ENCODE measurements at places on chromosomes 1 and 21. TPM values are rescaled to one million over a fixed set of nuclear protein-coding genes. Genes with fewer than 3 reads are reported as not detected.

DNA sequence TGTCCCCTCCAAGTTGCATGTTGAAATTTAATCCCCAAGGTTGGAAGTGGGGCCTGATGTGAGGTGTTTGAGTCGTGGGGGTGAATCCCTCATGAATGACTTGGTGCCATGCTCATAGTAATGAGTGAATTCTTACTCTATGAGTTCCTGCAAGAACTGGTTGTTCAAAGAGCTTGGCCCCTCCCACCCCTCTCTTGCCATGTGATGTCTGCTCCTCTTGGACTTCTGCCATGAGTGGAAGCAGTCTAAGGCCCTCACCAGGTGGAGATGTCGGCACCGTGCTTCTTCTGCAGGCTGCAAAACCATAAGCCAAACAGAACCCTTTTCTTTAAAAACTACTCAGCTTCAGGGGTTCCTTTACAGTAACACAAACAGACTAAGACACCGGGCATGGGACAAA lies 14.3 kb downstream of the G0S2 start:
- DNase-seq = no peak

The C4BPA gene
- not detected for total RNA-seq

The CELA2B gene
- total RNA-seq = not detected

The KMO gene
- not detected for total RNA-seq

DNA sequence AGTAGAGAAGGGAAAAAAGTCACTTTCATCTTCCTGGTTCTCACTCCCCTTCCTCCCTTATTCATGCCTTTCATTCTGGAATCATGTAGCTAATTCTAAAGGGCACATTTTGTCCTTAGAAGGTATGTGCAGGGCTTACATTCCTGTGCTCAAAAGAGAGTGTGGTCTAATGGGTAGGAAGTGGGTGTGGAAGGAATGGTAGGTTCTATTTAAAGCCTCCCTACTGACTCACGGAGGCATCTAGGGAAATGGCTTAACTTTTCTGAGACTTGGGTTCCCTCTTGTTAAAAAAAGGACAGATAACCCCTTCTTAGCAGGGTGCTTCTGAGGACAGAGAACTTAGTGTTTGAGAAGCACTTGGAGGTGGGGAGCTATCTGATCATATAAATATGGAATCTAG lies 249.3 kb upstream of the DUSP10 start:
- no peak for DNase-seq

DNA sequence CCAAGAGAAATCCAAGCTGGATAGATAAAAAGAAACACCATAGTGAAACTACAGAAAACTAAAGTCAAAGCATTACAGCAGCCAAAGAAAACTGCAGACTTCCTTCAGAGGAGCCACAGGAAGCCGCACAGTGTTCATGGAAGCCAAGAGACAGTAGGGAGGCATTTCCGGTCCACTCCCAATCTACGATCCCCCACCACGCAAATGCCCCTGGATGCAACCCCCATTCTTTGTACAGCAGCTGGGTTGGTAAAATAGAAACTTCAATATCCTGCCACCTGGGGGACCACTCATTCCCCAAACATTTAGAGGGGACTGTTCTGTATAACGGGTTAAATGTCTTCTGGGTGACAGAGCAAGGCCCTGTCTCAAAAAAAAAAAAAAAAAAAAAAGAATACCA lies 43.9 kb upstream of the TSPEAR start:
- no peak for DNase-seq

The SMIM34 gene
- total RNA-seq = not detected

GRCh38 chr1:9875636-9876000 lies 34.5 kb downstream of the CTNNBIP1 start:
- no peak for DNase-seq

The KLF17 gene
- total RNA-seq = not detected

The RNF186 gene
- not detected for total RNA-seq

The TMEM240 gene
- total RNA-seq = not detected

GRCh38 chr1:55869065-55869464 lies 653.9 kb upstream of the USP24 start:
- peak; percentile 10 for DNase-seq

GRCh38 chr1:39272798-39273469 lies 68.4 kb downstream of the MACF1 start:
- DNase-seq = no peak

The ZMYND12 gene
- not detected for total RNA-seq

The LCE2C gene
- not detected for total RNA-seq

The LCE3D gene
- not detected for total RNA-seq

- DNase-seq = no peak
Measured at GRCh38 chr1:43994071-43994470, 2.7 kb downstream of the CCDC24 start.

The PGLYRP4 gene
- total RNA-seq = not detected

GRCh38 chr1:54462597-54463258 lies 56.5 kb upstream of the SSBP3 start:
- no peak for DNase-seq

- DNase-seq = no peak
Measured at GRCh38 chr1:211944733-211945500, 90.4 kb downstream of the INTS7 start.

DNA sequence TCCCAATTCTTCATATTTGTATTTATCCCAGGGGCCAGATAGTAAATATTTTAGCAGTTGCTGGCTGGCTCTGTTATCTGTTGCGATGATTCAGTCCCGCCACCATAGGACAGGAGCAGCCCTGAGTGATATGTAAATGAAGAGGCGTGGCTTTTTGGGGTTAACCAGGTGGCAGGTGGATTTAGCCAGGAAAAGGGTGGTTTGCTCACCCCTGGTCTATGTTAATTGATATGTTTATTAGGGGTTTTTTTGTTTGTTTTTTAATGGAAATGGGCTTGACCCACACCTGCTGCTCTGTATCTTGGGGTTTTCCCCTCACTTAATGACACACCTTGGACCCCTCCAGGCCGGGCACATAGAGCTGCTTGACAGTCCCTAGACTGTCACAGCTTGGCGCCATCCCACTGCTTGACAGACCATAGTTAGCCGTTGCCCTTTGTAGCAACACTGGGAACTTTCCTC lies 62.8 kb downstream of the PIK3CD start:
- DNase-seq = no peak

The PRKAA2 gene
- total RNA-seq = 1.4 TPM

DNA sequence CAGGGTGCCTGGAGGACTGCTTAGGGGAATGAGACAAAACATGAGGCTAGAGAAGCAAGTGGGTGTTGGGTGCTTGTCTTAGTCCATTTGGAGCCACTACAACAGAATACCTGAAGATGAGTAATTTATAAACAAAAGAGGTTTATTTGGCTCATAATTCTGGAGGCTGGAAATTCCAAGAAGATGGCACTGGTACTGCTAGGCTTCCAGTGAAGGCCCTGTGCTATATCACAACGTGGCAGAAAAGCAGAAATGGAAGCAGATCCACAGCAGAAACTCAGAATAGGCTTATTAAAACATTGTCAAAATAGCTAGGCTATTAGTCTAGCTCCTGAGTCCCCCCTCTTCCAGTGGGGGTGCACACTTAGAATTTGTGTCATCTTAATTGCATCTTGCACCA lies 701.7 kb downstream of the RWDD3 start:
- no peak for DNase-seq

- no peak for DNase-seq
Measured at GRCh38 chr1:1124786-1125642, 9.1 kb upstream of the C1orf159 start.

DNA sequence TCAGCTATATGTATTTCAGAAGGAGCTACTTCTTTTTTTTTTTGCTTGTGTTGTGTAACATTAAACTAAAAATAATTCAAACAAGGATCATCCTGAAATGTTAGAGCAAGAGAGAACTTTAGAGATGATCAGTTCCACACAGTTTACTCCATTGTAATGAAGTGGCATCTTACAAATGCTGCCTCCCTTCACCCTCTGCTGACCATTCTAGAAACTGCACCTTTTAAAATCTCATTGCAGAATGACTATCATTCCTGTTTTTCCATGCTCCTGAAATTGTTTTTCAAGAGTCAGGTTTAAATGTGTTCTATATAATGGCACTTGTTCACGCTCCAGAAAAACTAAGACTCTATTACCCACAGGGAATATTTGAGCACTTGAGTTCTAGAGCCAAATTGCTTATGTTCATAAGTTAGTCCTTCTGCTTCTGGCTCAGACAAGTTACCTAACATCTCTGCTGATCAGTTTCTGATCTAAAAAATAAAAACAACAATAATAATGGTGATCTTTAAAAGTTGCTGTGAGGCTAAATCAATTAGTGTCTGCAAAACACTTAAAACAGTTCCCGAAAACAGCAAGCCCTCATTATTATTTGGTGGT lies 21.5 kb upstream of the SLC44A5 start:
- DNase-seq = no peak

GRCh38 chr21:44360159-44360558 lies 6.7 kb downstream of the TRPM2 start:
- DNase-seq = no peak

The SLC30A7 gene
- total RNA-seq = 12.1 TPM

DNA sequence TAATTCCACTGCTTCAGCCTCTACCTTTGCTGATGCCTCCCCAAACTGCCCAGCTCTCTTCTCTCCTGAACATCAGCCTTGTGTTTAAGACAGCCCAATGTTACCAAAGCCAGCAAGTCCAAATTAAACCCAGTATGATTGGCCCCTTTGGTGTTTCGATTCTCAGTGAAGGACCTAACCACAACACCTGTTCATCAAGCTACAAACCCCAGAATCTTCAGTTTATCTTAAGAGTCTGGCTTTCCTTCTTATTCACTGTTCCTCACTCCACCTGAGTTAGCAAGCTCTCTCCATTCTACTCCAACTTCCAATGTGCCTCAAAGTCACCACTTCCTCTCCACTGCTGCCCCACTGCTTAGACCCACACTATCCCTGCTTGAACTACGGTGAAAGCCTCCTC lies 25.5 kb upstream of the ITPKB start:
- no peak for DNase-seq

DNA sequence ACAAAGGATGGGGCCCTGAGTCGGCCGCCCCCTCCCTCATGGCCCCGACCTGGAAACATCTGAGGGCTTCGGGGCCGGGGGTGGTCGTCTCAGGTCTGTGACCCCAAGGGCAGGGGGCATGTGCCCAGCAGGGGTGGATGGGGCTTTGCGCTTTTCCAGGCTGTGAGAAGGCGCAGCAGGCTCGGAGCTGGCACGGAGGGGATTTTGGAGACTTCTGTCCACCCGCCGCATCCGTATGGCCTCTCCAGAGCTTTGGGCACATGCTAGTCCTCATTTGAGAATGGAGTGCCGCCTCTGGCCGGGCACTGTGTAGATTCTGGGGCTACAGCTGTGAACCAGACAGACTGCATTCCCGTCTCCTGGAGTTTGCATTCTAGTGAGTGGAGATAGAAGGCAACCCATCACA lies 66.1 kb upstream of the WNT4 start:
- DNase-seq = no peak

DNA sequence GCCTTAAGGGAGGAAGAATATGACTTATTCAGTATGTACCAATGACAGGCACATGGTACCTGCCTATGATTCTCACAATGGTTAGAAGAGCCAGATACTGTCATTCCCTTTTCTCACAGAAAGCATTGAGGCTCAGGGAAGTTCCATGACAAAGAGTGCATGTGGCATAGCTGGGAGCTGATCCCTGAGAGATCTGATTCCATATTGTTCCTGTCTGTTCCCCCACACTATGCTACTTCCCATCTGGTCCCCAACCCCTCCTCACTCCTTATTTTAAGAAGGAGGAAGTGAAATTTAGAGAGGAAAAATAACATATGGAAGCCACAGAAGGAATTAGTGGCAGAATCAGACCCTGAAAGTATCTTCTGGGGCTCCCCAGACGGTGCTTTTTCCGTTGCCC lies 500.0 kb downstream of the PLPP3 start:
- no peak for DNase-seq

- peak; percentile 83 for DNase-seq
Measured at GRCh38 chr1:151196292-151196800, 2.0 kb upstream of the PIP5K1A start.

DNA sequence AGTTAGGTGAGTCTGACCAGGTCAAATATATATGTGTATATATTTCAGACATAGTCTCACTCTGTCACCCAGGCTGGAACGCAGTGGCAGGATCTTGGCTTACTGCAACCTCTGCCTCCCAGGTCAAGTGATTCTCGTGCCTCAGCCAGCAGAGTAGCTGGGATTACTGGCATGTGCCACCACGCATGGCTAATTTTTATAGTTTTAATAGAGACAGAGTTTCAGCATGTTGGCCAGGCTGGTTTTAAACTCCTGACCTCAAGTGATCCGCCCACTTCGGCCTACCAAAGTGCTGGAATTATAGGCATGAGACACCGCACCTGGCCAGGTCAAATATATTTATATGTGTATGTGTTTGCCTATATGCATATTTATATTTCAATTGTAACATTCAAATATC lies 581.5 kb upstream of the B3GALT2 start:
- no peak for DNase-seq

DNA sequence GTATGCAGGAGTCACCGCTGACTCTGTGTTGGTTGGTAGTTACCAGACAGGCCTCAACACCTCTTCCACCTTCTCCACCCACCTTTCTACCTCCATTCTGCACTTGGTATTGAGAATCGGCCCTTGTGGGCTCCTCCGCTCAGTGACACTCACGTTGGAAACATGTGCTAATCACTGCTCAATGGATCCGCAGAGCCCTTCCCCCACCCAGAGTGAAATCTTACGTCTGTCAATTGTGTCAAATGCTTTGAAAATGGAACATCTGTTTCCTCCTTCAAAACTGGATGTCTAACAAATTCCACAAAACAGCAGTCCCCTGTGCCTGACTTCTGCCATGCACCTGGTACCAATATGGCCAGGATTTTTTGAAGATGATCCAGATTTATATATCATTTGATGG lies 65.5 kb upstream of the NRIP1 start:
- no peak for DNase-seq

The DYRK3 gene
- 17.9 TPM for total RNA-seq

The POU3F1 gene
- total RNA-seq = not detected

The STRIP1 gene
- total RNA-seq = 20.0 TPM

GRCh38 chr1:24233684-24234600 lies 46.9 kb upstream of the IFNLR1 start:
- DNase-seq = no peak

DNA sequence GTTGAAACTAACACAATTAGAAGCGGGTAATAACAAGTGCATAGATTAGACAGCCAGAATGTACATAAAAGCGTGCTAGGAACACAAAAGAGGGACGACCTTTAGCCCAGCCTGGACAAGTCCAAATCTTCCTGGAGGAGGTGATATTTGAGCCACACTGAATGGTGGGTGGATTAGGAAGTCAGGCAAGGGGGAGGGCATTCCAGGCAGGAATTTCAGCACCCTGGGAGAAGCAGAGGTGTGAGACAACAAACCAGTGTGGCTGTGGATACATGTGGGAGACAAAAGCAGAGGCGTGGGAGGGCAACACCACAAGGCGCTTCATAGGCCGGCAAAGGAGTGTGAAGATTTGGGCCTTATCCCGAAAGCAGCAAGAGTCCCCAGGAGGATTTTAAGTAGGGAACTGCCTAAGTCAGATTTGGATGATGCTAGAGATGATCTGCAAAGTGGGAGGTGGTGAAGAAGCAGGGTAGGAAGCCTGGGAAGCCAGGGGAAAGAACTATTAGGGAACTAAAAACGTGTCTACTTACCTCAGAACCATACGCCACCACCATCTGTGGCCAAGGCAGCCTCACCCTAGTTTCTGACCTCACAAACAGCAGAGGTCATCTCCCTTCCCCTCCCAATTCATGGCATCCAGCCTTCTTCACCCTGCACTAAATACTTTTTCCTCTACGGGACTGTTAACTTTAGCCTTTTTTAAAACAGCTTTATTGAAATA lies 81.8 kb downstream of the GLUL start:
- DNase-seq = no peak

All from ascending aorta (tissue), 2 donors.